ENCODE measurements at places on chromosomes 12 and 14. TPM values are rescaled to one million over a fixed set of nuclear protein-coding genes. Genes with fewer than 3 reads are reported as not detected.

DNA sequence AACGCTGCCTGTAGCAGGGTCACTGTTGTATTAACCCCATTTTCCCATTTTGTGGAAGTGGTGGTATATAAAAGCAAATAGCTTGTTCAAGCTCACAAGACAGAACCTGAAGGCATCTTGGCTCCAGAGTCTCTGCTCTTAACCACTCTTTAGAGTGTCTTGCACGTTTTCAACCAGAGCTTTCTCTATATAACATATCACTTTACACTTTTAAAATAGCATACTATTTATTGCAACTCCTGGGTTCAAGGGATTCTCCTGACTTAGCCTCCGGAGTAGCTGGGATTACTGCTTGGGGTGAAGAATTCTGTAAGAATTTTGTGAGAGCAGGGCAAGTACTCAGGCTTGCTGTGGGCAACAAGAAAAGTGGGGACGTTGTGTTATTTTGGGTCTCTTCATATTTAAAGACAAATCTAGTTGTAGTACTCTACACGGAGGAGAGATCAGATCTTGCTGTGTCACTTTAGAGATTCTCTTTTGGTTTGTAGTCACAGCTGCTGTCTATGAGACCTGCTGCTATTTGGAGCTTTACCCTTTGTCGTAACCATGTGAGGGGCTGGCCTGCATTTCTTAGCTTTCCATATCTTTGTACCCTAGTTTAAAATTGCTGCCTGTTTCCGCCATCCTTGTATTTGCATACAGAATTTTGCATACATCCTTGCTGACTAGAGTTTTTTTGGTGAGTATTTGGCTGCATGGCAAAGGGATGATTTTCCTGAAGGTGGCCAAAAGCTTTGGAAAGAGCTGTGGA, 40.7 kb downstream of the WDR20 start:
- DNase-seq: no peak

GRCh38 chr12:30996255-30996654, 69.7 kb downstream of the TSPAN11 start:
- no peak for DNase-seq

Gene GPR137C
- polyA plus RNA-seq: 0.34 TPM

Gene METAP2
- 32.2 TPM for polyA plus RNA-seq

GRCh38 chr12:115343601-115344000, 659.6 kb upstream of the TBX3 start:
- DNase-seq: no peak

- no peak for DNase-seq
Measured at GRCh38 chr12:29145372-29146170, 3.5 kb upstream of the FAR2 start.

Gene GPR135
- polyA plus RNA-seq: 1.3 TPM

Gene HSPB8
- polyA plus RNA-seq: 19.1 TPM

Gene TPPP2
- polyA plus RNA-seq: not detected

Gene PRB2
- polyA plus RNA-seq: not detected

Gene KLRB1
- polyA plus RNA-seq: not detected

GRCh38 chr14:60014402-60014801, 77.3 kb upstream of the PCNX4 start:
- no peak for DNase-seq
